Caco-2 (cell line): ENCODE measurements at places on chromosomes 7 and 10.

DNA sequence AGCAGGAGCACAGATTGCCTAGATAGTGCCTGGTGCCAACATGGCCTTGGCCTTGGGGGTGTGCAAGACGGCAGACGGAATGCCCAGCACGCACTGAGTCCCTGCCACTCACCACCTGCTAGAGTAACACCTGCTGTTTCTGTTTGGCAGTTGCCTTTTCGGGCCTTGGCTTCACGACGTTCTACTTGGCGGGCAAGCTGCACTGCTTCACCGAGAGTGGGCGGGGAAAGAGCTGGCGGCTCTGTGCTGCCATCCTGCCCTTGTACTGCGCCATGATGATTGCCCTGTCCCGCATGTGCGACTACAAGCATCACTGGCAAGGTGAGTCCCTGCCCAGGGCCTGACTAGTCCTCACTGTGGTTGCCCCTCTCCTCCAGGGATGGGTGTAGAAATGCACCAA is 118.0 kb downstream of the PLPP4 start:
- DNase-seq = no peak

DNA sequence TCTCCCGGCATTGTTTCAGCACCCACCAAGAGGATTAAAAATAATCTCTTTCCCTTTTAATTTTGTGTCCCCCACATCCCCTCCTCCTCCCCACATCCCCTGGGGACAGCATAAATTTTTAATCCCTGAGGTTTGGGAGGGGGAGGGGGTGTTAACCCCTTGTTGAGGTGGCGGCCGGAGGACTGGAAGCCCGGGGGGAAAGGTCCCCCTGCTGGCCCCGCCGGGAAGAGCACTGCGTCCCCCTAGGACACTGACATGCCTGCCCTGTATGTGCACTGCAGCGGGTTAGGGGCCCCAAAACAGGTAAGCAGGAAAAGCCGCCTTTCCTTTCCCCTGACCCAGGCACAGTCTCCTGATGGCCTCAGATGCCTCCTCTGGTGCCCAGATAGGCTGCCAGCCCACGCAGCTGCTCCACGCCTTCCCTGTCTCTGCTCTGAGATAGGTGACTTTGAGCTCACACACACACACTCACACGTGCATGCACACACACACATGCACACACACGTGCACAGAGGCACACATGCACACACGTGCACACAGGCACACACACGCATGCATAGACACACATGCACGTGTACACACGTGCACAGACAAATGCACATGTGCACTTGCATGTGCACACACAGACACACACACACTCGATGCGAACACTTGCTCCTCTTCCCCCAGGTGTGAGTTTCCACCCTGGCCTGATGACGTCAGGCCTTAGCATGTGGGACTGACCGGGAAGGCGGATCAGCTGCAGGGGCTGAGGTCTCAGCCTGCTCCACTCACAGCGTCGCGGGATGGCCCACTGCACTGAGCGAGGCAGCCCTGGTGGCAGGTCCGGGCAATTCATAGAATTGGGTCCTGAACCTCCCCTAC is 12.3 kb downstream of the CNPY1 start:
- no peak for DNase-seq

GRCh38 chr10:42744134-42744701 is 38.4 kb upstream of the BMS1 start:
- DNase-seq = no peak

DNA sequence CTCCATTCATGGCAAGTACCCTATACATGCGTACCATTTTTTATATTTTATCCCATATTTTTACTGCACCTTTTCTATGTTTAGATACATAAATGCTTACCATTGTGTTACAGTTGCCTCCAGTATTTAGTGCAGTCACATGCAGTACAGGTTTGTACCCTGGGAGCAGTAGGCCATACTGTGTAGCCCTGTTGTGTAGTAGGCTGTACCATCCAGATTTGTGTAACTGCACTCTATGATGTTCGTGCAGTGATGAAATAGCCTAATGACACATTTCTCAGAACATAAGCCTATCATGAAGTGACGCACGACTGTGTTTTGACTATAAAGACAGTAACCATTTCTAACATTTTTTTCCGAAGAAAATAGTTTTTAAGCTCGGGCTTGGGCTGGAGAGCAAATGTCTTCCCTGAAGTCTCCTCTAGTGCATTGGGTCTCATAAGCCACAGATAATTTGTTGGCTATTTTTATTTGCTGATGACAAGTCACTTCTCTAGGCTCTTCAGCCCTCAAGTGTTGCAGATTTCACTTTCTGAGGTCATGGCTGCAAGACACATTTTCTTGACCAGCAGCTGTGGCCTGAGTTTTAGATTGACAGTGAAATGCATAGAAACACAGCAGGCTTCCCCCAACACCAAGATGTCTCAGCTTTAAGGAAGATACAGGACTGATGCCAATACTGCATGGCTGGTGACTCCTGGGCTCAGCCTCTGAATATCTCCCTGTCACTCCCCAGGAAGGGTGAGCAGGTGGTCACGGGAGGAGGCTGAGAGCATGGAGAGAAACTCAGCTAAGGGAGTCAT is 26.9 kb downstream of the EPDR1 start:
- DNase-seq = no peak

DNA sequence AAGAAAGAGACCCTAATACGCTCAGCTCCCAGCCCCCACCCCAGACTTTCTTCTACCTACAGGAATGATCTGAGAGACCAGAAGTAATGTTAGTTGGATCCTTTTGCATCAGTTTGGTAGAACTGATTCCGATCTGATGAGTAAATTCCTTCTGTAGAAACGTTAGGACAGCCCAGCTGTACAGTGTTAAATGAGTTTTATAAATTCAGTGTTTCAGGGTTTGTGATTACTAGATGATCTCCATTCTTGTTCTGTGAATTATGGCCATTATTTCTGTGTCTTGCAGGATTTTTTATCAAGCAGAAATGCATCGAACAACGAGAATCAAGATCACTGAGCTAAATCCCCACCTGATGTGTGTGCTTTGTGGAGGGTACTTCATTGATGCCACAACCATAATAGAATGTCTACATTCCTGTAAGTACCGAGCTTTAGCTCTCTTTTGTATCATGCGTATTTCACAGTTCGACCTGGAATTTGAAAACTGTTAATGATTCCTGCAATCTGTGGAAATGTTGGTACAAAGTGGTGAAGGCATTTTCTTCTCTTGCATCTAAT is 5.3 kb downstream of the BMI1 start:
- DNase-seq = no peak

GRCh38 chr10:89869180-89869579 is 167.8 kb downstream of the KIF20B start:
- DNase-seq = no peak

DNA sequence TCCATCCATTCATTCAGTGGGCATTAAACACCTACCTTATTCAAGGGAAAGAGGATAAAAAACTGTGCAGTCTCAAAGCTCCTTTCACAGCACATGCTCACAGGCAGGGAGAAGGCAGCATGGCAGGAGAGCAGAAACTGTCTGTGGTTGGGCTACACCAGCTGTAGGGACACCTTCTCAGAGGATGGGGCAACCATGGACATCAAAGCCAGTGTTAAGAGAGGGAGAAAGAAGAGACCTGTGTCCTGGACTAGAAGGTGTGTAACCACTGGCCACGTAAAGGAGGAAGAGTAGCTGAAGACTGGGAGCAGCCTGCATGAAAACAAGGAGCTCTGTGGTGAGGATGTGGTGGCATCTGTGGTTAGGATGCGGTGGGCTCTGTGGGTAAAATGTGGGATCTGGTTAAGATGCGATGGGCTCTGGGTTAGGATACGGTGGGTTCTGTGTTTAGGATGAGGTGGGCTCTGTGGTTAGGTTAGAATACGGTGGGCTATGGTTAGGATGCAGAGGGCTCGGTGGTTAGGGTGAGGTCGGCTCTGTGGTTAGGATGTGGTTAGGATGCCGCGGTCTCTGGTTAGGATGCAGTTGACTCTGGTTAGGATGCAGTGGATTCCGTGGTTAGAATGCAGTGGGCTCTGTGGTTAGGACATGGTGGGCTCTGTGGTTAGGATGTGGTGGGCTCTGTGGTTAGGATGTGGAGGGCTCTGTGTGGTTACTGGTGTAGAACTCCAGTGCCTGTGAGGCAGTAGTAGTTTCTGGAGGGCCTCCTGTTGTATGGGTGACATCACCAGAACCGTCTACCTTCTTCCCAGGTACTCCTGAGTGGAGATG is 197.6 kb downstream of the WDR37 start:
- no peak for DNase-seq

DNA sequence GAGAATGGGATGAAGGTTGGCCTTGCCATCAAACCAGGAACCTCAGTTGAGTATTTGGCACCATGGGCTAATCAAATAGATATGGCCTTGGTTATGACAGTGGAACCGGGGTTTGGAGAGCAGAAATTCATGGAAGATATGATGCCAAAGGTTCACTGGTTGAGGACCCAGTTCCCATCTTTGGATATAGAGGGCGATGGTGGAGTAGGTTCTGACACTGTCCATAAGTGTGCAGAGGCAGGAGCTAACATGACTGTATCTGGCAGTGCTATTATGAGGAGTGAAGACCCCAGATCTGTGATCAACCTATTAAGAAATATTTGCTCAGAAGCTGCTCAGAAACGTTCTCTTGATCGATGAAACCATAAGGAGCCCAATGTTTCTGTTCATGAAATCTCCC is 637 bp downstream of the RPEL1 start:
- no peak for DNase-seq

DNA sequence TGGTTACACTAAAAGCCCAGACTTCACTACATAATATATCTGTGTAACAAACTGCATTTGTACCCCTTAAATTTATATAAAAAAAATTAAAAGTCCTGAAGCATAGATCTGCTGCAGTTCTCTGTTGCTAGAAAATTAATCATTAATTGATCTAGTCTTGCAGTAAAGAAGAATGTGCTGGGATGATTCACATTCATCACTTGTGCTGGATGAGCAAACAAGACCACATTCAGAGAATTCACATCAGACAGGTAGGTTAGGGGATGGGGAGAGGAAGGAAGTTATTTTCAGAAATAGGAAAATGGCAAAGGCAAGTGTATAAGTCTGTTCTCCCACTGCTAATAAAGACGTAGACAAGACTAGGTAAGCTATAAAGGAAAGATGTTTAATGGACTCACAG is 1019.0 kb downstream of the KCNMA1 start:
- DNase-seq = no peak

GRCh38 chr7:122143376-122143750 is 686 bp downstream of the AASS start:
- DNase-seq = no peak

GRCh38 chr7:116731445-116732335 is 59.7 kb downstream of the MET start:
- no peak for DNase-seq

GRCh38 chr10:21885940-21886339 is 117.6 kb downstream of the DNAJC1 start:
- DNase-seq = no peak

GRCh38 chr7:5625938-5626337 is 155.5 kb downstream of the RNF216 start:
- DNase-seq = no peak

GRCh38 chr10:7484456-7485243 is 73.8 kb upstream of the SFMBT2 start:
- DNase-seq = no peak

DNA sequence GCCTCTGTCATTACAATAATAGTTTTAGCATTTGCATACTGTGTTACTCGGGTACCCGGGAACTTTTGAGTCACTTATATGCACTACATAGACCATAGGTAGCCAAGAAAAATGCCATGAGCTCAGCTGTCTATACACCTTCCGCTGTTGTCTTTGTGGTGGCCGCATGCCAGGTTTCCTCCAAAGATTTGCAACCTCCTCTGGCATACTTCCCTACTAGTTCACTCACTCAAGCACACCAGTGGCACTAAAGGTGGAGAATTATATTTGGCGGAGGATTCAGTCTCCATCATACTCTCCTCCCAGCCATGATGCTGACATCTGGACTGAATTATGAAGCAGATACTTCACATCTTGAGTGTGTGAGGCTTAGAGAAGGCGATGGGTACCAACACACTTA is 35.6 kb upstream of the GRB10 start:
- DNase-seq = no peak

DNA sequence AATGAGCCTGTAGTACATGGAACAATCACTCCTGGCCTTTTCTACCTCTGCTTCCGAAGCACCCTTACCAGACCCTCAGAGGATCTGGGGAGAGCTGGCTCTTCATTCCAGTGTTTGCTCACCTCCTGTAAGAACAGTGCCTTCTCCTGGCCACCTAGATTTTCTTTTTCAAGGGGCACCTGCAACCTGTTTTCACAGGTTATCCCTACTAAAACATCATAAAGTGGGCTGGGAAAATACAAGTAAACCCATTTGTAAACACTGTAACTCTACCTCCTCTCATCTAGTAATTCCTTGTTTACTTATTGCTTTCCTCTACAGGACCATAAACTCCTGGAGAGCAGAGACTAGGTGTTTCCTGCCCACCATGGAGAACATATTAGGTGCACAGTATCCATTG is 1.1 kb downstream of the PIK3AP1 start:
- DNase-seq = peak; percentile 50

DNA sequence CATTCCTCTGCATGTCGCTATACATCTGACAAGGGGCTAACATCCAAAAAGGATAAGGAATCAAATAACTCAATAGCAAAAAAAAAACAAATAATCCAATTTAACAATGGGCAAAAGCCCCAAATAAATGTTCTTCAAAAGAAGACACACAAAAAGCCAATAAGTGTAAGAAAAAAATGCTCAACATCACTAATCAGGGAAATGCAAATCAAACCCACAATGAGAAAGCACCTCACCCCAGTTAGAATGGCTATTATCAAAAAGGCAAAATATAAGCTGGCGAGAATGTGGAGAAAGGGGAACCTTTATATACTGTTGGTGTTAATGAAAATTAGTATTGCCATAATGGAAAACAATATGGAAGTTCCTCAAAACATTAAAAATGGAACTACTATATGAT is 14.3 kb downstream of the ARHGAP12 start:
- DNase-seq = no peak

GRCh38 chr7:116715077-116715476 is 43.1 kb downstream of the MET start:
- no peak for DNase-seq

GRCh38 chr7:30928254-30928872 is 16.7 kb downstream of the AQP1 start:
- DNase-seq = no peak

- no peak for DNase-seq
These were observed 48.5 kb downstream of the HERPUD2 start for GRCh38 chr7:35646289-35647023.

GRCh38 chr7:42763137-42763551 is 148.7 kb downstream of the C7orf25 start:
- no peak for DNase-seq

GRCh38 chr10:15459218-15459617 is 88.1 kb upstream of the FAM171A1 start:
- no peak for DNase-seq

DNA sequence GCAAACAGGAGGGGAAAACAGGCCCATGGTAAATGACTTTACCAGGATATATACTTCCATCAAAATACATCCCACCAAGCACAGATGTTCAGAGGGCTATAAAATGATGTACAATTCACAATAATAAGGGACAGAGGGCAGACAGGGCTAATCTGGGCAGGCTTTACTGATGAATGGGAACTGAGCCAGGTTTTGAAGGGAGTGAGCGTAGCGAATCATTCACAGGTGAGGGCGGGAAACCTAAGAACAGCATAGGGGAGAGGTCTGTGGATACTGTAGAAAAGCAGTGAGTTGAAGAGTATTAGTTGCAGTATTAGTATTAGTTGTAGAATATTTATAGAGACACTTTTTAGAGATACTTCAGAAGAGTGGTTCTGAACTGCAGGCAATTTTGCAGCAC is 180.8 kb downstream of the JAZF1 start:
- no peak for DNase-seq
